ENCODE measurements at places on chromosomes 2 and 18.
A peak's percentile ranks its signal among the peaks of the same experiment; 100 is the strongest.

DNA sequence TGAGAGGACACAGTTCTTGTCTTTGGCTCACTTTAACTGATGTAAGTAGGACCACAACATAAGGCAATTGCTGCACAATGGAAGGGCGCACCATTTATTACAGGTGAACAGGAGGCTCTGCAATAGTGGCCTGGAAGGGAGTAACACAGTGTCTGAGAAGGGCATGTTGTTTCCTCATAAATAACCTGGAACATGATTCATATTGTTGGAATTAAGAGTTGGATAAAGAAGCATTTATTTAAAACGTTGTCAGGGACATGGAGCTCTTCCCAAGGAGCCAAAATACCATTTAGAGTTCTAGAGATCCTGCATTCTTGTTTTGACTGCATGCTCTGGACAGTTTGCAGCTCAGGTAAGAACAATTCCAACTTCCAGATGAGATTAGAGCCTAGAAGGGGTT, 110.4 kb downstream of the PLCL1 start:
- DNase-seq: no peak

GRCh38 chr2:222730366-222730999, 59.0 kb downstream of the MOGAT1 start:
- no peak for DNase-seq

DNA sequence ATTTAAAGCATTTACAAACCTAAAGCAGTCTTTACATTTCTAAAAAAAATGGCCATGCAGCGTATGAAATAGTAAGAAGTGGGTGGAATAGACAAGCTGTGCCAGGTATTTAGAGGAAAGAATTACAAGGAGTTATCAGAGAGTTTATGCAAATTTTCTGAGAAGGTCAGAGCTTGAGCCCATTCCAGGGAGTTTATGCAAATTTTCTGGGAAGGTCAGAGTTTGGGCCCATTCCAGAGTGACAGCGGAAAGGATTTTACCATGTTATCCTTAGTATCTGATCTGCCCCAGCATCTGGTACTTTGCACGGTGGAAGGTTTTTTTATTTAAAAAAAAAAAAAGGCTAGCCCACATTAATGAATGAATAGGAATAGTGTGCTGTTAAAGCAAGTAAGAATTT, 1.4 kb upstream of the DOK6 start:
- DNase-seq: no peak

DNA sequence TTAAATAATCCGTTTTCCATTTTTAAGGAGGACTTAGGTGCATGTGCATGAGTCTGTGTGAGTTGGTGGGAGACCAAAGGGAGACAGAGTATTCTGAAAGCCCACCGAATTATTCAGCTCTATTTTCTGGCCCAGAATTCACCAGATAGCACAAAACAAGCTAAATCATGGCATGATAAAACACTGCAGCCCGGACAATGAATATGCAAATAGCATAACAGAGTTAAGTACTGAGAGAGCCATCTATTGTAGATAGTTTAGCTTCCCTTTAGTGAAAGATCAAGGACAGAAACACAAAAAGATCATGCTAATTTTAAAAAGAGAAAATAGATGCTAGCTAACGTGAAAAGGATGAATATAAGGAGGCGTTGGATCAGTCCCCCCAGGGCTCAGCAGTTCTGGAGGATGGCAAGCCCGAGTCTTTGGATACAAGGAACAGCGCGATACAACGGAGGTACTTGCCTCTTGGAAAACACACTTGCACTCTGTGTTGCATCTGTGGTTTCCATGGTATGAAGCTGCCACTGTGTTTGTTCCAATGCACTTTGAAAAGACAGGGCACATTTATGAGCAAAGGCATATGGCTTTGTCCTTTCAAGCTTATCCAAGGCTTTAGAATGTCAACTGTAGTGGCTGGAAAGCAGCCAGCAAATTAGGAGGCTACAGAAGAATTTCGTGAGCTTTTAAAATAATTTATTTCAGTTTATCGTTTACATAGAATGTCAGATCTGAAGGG, 119.9 kb downstream of the LYPD1 start:
- no peak for DNase-seq

DNA sequence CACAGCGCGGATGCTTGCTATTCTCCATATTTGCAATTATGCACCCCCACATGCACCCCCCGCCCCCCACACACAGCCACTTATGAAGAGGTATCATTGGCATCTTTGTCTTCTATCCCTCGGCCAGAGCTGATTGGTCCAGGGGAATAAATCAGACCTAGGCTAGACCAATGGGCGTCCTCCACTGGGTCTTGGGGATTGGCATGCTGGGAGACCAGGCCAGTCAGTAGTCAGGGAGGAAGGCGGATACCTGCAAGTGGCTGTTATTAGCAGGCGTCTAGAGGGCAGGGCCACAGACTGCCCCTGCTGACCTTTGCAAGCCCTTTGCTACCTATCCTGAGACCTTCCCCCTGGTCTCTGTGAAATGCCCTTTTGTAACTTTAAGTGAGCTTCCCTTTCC, 30.0 kb downstream of the ATOH8 start:
- no peak for DNase-seq

DNA sequence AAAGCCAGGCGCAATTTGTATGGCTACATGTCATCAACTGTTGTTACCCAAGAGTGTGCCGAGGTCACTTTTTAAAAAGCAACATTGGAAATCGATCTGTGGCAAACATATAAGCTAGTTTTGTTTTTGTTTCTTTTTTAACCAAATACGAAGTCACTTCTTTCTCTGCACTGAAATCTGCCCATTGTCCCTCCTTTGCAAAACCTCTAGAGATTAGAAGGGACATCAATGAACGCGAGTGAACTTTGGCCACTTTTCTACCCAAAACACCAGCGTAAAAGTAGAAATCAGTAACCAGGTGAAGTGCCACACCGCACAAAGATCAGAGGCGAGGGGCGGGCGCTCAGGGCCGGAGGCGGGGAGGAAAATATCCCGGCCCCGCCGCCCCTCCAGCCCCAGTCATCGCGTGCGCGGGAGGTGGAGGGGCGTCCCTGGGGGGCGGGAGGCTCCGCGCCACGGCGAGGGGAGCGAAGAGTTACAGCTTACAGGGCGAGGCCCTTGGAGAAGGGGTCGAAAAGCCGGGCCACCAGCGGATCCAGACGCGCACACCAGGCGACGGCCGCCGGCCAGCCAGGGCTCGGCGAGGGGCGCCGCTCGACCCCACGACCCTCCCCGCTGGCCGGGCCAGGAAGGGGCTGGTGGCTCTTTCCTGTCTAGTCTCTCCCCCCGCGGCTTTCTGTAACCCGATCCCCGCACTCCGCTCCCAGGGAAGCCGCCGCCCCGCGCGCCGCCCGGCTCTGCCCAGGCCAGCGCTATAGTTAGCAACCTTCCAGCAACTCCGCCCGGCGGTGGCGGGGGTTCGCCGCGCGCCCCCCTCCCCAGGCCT, 993 bp downstream of the RBMS1 start:
- DNase-seq: peak; percentile 88

DNA sequence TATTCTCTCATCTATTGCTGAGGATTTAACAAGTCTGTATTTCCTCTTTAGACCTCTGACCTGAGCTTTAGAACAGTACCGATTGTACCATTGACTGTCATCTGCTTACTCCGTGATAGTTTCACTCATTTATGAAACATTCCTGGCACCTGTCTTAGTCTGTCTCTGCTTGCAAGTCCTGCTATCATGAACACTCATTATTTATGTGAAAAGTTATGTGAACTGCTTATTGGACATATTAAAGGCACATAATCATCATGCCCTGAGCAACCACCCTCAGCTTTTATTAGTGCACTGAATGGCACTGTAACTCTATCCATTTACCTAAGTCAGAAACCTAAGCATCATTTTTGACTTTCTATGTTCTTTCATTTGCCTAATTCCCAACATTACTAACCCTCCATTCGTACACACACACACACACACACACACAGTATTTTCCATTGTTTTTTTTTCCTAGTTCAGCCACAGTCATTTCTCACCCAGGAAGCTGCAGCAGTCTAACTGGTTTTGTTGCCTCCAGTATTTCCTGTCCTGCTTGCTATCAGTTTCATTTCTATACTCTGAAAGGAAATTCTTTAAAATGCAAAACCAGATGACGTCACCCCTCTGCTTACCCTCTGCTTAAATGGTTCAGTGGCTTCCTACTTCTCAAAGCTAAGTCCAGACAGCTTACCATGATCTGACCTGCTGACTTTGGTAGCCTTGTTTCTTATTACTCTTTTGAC, 146.1 kb downstream of the HAUS1 start:
- DNase-seq: peak; percentile 69

DNA sequence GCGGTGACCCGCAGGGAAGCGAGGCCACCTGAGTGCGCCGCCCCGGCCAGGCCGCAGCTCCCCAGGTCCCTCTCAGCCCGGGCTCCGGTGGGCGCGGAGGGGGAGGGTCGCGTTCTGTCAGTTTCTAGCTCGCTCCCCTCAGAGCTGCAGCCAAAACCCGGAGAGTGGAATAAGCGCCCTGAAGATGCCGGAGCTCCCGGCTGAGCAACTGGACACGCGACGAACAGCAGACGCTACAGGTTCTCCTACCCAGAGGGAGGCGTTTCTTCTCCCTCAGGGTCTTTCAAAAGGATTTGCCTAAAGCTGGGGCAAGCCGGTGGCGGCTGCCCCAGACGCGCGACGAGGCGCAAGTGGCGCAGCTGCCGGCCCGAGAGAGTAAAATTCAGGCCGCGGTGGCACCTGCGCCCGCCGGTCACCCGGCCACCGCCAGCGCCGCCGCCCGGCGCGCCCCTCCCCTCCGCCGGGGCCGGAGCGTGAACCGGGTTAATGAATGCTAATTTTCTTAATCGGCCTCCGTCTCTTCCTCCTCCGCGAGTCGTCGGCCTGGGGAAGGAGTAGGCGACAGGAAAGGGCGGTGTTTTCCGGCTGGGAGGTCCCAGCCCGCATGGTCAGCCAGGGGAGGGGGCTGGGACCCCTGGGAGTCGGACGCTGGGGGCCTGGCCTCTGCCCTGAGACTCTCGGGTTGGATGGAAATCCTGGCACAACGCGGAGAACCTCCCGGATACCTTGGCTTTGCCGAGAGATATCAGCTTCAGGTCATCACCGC, 845 bp upstream of the CDC42EP3 start:
- peak; percentile 93 for DNase-seq

DNA sequence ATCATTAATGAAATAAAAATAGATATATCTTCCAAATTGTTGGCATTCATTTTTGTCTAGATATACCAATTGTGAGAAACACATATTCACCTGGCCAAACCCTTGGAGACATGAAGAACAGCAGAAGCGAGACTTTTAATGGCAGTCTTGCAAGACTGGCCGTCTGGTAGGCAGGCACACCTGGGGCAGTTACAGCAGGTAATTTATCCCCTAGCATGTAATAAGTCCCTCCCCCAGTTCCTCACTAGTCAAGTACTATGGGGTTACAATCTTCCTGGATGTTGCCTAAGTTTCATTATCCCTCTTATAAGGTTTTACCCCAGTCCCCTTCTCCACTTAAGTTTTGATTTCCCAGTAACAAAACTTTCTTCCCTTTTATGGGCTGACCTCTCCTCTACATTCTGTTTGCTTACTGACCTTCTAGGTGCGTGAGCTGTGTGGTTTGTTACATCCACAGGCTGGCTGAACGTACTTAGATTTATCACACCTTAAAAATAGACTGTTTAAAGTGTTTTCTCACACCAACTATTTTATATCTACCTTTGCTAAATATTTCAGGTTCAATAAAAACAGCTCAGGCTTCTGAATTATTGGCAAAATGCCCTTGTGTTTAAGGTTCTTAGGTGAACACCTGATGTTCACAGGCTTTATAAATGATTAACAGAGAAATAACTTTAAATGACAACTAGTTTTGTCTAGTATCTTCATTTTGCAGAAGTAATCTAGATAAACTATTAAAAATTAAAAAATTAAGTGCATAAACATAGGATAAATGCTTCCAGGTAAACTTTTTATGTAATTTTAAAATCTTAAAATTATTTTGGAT, 365.0 kb upstream of the TFPI start:
- no peak for DNase-seq

DNA sequence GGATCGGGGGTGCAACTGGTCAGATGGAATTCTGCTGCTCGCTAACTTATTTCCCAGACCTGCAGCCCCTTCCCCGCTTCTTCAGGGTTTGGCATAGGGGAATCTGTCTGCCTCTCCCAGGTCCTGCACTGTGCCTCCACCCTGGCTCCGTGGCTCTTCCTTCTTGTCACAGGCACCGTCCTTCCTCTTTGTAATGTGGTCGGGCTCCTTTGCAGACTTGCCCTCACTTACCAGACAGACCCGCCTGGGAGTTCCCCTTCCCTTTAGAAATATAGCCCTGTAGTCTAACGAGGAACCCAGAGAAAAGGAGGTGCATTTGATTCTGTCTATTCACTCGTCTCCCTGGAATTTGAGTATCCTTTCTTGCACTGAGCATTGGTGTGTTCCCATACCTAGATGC, 63.9 kb upstream of the PAX8 start:
- DNase-seq: no peak

GRCh38 chr2:105584435-105585010, 160.2 kb upstream of the NCK2 start:
- no peak for DNase-seq

GRCh38 chr2:194705398-194705797, 951.6 kb upstream of the SLC39A10 start:
- no peak for DNase-seq

GRCh38 chr18:24506175-24506574, 45.7 kb downstream of the HRH4 start:
- DNase-seq: no peak

- no peak for DNase-seq
These were observed 189.0 kb downstream of the GALNT1 start for GRCh38 chr18:35770376-35771014.

DNA sequence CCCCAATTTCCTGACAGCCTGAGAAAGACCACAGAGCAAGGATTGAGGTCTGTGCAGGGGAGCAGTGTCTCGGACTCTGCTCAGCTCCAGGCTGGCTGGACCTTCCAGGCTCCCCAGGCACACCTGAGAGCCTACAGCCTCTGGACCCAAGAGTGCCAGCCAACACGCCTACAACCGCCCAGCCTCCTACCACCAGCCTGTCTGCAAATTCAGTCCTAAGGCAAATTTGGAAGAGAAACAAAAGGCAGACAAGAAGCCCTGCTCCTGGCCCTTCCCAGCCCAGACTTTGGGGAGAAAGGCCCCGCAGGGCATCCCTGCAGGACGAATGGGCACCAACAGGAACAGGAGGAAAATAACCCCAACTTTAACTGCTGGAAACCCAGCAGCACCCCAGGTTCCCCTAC, 1.9 kb downstream of the HS6ST1 start:
- no peak for DNase-seq

GRCh38 chr18:10546557-10547300, 20.9 kb downstream of the NAPG start:
- no peak for DNase-seq

DNA sequence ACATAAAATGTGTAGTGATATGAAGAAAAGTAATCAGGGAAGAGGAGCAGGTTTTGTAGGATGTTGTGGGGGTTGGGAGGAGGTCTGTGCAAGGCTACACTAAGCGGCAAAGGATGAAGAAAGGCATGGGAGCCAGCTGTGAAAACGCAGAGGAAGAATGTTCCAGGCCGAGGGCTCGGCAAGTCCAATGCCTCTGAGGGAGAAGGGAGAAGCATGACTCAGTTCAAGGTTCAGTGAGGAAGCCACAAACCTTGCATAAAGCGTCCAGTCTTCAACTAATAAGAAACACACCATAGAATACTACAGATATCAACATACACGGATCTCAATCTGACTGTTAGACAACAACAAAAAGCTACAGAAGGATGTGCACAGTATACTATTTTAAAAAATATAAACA, 16.2 kb downstream of the EPB41L3 start:
- peak; percentile 92 for DNase-seq
